ENCODE measurements at places on chromosomes 11 and 22.

- no peak for DNase-seq
Observed at GRCh38 chr11:81772166-81772565, 961.5 kb downstream of the FAM181B start.

- DNase-seq = no peak
Observed at GRCh38 chr11:65003282-65003681, 6.5 kb upstream of the BATF2 start.

DNA sequence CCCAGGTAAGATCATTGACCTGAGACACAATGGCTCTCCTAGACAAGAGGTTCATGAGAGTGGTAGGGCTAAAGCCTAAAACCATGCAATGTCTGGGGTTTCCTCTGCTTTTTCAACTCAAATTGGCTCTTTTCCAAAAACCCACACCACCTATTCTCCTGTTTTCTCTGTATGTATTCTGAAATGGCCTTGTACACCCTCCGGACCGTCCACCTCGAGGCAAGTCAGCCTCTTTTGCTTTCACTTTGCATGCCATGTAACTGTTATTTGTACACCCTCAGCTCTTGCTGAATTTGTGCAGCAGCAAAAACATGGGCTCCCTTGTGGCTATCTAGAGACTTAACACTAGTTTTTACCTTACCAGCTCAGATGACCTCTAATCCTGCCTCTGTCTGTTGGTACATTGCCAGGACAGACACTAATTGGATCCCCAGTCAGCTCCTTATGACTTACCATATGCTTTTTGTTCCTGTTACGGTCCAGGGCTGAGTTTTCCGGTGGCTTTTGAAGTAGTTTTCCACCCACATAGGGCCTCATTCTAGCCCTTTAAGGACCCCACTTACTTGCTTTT lies 288.0 kb downstream of the SBF2 start:
- DNase-seq = no peak

DNA sequence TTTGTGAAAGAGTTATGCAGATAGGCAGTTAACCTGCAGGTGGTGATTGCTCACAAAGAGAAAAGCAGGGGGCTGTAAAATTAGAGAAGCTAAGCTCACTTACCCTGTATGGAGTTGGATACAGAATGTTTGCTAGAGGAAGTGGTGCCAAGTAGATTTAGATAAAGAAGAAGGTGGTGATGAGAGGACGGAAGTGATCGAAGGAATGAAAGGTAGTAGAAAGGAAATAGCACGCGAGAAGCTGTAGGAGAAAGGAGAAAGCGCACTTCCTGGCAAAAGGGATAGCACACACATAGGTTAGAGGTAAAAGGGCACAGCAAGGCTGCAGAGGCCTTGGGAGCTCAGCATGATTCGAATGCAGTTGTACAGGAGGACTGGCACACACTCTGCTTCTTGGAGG lies 87.3 kb upstream of the CTSC start:
- DNase-seq = no peak

DNA sequence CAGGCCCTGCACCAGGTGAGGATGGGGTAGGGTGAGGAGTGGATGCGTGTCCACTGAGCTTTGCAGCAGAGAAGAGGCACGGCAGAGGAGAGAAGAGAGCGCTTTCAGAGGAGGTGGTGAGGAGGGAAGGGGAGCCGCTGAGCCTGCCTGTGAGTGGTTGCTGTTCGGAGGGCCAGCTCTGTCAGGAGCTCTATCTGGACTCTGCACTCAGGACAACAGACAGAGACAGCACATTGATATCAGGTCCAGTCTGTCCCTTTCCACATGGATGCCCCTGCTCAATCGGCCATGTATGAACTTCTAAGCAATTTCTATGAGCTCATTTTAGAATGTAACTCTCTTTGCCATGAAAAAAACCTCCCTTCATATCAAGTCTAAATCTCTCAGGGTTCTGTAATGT lies 158.6 kb downstream of the KIRREL3 start:
- DNase-seq = no peak

DNA sequence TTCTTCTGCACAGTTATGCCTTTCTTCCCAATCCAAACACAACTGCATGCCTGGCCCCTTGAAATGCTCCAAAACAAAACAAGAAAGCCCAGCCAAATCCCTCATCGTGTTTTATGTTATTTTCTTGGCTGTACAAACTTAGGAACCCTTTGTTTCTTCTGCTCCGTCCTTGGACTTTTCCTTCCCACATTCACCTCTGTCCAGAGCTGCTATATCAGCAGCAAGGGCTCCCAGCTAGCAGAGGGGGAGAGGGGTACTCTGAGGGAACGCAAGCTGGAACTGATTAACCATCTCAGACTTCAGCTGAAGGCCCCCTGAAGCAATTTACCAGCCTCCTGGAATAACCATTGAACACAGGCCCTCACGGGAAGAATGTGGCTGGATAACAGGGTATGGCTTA lies 214.7 kb downstream of the TENM4 start:
- no peak for DNase-seq

DNA sequence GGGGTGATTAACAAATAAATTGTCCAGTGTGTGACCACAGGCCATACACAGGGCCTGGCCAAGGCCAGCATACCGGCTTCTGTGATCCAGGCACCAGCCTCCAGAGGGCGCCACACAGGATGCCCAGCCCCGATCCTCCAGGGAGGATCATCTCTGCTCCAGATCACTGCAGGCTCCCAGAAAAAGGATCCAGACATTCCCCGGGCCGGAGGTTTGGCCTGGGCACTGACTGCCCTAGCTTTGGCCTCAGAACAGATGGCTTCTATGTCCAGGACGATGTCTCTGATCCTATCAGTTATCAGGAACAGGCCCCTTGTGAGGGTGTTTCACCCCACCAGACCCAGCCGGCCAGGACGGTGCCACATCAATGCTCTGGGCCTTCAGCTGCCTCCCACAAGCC lies 74.5 kb upstream of the LMO1 start:
- DNase-seq = no peak

DNA sequence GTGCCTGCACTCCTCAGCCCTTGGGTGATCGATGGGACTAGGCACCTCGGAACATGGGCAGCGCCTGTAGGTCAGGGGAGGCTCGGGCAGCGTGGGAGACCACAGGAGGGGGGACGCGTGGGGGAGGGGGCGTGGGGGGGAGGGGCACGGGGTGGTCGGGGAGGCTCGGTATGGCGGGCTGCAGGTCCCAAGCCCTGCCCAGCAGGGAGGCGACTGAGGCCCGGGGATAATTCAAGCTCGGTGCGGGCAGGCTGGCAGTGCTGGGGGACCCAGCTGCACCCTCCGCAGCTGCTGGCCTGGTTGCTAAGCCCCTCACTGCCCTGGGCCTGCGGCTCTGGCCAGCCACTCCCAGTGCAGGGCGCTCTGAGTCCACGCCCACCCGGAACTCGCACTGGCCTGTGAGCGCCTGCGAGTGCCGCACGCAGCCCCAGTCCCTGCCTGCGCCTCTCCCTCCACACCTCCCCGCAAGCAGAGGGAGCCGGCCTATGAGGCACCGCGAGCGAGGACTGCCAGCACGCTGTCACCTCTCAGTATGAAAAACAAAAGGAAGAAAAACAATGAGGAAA lies 1698.3 kb upstream of the RAG2 start:
- DNase-seq = no peak

GRCh38 chr11:106231591-106231990 lies 154.1 kb downstream of the AASDHPPT start:
- no peak for DNase-seq

DNA sequence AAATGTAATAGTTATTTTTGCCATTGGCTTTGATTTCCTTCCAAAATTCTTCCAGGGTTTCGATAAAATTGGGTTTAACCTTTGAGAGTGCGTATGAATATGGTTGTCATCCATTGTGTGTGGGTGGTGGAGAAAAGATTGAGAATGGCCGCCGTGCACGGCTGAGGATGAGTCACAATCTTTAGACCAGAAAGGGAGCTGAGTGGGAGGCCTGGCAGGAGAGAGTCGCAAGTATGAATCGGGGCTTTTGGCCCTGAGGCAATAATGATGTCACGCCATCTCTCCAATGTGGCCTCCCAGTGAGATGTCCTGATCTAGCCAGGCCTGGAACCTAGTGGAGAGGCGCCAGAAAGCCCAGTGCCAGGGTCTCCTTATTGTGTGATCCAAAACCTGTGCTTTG lies 33.1 kb upstream of the SMPD1 start:
- no peak for DNase-seq

GRCh38 chr11:118924591-118925585 lies 838 bp downstream of the BCL9L start:
- DNase-seq = no peak

- DNase-seq = no peak
Observed at GRCh38 chr22:41050883-41051282, 41.5 kb upstream of the EP300 start.

DNA sequence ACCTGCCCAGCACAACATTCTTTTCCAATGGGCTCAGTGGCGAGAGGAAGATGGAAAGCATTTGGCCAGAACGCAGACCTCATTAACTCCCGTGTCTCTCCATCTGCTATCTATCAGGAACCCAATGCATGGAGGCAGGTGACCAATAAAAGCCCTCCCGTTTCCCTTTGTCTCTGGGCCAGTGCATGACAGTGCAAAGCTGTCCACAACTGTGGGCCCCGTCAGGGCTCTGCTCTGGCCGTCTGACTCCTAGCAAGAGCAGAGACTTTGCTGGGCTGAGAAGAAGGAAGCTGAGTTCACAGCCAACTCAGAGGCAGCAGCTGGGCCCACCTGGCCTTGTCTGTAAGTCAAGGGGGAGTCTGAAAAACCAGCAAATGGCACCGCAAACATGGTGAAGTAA lies 177.8 kb downstream of the TENM4 start:
- DNase-seq = no peak

GRCh38 chr11:116072133-116072532 lies 567.9 kb upstream of the CADM1 start:
- no peak for DNase-seq

GRCh38 chr11:37322333-37323194 lies 724.5 kb upstream of the RAG2 start:
- no peak for DNase-seq

GRCh38 chr11:98101329-98101728 lies 919.4 kb upstream of the CNTN5 start:
- DNase-seq = no peak

DNA sequence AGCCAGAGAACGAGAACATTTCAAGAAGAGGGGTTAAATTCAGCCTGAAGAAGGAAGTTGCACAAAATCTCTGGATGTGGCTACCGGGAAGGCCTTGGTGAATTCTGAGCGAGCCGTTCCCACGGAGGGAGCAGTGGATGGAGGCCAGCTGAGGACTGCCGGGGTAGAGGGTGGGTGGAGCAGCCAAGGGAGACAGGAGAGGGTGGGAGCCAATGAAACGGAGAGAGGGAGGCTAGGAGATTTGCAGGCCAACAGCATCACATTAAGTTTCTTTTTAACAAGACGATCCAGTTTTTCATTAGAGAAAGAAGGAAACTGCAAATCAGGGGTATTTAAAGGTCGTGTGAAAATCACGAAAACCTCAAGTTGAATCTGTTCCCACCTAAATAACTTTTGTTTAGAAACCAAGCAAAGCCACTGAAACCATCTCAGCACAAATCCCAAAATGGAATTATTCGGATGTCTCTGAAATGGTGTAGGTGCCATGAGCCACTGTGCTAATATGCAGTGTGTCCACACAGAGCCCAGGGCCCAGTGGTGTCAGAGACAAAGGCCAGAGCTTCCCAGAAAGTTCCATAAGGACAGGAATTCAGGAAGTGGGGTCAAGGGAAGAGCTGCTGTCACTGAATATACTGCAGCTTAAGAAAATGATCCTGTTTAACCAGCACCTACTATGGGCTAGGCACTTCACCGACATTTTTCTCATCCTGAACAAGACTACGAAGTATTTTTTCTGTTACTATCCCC lies 59.7 kb upstream of the SLC35C1 start:
- DNase-seq = no peak

DNA sequence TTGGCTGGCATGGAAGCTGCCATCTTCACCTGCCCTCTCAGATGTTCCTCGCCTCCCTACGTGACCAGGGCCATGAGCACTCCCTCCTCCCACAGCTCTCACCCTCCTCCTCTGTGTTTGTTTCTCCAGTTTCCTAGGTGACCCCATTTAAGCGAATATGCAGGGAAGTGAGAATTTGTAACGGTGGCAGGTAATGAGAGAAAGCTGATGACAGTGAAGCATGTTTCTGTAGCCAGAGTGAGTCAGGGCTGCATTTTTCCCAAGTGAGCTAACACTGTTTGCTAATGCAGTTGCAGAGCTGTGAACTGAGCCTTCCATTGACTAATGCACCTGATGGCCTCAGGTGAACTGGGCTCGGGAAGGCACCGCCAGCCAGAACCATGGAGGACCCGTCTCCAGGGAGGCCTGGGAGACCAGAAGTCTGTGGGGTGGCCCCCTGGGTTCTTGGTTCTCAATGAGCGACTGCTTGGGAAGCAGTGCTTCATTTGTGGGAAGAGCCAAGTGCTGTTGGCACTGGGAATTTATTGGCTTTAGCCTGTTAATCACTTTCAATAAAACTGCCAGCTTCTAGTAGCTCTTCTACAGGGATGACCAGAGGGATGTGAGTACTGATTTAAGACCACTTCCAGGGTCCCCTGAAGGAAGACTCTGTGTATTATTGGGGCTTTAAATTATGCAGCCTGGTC lies 64.5 kb downstream of the BARX2 start:
- no peak for DNase-seq

DNA sequence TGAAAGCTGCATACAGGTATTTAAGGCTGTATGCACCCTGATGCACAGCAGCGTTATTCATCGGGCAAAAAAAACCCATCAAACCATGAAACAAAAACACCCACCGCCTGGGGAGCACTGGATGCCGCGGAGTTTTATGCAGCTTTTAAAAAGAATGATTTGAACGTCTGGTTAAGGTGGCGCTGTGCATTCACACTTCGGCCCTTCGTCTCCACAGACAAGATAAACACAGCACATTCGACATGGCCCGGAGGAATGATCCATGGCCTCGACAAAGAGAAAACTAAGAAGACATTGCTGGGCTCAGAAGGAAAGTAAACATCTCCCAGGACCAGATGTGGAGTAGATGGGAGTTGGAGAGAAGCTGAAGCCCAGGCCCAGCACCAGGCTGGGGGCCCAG lies 40.8 kb upstream of the GAL start:
- no peak for DNase-seq

DNA sequence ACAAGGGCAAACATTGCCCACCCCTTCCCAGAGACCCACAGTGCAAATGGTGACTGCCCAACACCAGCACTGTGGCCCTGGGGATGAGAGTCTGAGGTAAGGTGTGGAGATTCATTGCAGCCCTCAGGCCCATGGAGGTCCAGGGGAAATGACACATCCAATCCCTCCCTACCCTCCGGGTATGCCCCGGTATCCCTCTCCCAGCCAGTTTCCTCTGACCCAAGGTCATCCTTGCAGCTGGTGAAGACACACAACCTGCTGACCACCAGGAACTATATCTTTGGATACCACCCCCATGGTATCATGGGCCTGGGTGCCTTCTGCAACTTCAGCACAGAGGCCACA lies 18.9 kb upstream of the UVRAG start:
- DNase-seq = no peak

- DNase-seq = no peak
Observed at GRCh38 chr11:112285841-112286311, 25.2 kb upstream of the PLET1 start.

Data from activated T-helper 1 cell treated with anti-CD3 and anti-CD28 coated beads, Interleukin-2, amount 50 U/mL, for 16 hours (primary cell).